ENCODE measurements at places on chromosomes 7 and 10.

DNA sequence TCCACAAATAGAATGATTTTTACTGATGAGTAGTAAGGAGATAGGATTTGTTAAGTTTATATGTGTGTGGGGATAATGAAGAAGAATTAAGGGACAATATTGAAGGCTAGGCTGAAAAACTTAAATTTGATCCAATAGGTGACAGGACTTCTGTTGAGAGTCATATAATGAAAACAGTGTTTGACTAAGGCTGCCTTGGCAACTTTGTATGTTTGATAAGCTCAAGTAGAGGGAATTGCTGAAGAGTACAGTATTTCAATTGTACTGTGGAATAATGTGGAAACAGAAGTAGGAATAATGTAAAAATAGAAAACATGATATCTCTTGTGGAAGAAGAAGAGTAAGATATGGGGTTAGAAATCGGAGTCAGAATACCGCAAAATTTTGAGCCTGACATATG is 10.5 kb downstream of the R3HCC1L start:
- no peak for DNase-seq

GRCh38 chr10:640673-641045 is 48.8 kb downstream of the DIP2C start:
- DNase-seq: no peak

DNA sequence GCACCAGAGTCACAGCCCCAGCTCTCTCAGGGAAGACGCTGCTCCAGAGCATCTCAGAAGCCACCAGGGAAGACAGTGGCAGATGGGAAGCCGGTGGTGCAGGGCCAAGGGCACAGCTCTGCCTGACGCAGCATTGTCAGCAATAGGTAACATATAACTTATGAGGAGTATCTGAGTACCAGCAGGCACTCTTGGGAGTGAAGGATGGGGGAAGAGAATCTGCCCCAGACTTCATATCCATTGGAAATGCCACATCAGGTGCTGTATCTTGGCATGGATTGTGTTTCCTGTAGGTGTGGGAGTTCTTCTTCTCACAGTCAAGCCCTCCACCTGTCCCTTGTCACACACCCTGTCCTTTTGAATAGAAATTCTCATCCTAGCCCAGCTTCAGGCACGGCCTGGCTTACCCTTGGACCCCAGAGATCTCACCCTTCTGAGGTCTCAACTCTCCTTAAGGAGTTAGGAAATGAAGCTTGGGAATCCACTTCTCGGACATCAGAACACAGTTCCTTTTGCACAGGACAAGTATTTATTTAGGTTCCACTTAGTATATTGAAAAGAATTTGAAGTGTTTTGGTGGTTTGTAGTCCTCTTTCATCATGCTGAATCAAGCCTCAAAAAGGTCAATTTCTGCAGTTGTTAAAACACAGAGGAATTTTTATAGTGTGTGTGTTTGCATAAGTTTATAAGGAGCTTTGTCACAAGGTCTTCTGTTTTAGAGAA is 9.9 kb downstream of the EPDR1 start:
- DNase-seq: no peak

GRCh38 chr10:114223066-114223465 is 16.0 kb upstream of the VWA2 start:
- DNase-seq: no peak

DNA sequence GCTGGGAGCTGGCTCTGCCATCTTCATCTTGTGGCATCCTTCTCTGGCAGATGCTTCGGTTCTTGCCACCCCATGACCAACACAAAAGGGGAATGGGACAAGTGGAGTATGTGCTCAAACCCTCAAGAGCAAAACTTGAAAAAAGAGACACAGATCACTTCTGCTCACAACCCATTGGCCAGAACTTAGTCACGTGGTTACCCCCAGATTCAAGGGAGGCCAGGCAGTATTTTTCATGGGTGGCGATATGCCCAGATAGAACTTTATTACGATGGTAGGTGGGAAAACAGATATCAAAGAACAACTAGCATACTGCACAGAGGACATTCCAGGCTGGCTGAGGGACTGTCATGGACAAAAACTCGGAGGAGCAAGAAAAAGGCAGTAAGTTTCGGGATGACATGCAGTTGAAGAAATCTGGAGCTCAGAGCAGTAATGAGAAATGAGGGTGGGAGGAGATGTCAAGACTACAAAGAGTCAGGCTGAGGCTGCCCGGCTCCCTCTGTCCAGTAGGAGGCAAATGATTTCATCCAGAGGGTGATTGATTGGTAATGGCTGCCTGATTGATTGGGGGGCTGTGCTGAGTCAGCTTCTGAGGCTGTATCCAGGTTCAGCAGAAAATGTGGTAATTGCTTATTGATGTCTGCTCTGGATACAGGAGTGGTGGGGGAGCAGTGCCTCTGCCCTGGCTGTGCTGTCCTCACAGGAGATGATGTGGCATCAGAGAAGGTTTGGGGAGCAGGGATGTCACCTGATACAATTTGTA is 25.3 kb downstream of the COL13A1 start:
- DNase-seq: no peak

- no peak for DNase-seq
These were observed 13.2 kb downstream of the ITGB8 start for GRCh38 chr7:20343941-20344340.

GRCh38 chr7:106807474-106807873 is 57.6 kb upstream of the PIK3CG start:
- DNase-seq: no peak

DNA sequence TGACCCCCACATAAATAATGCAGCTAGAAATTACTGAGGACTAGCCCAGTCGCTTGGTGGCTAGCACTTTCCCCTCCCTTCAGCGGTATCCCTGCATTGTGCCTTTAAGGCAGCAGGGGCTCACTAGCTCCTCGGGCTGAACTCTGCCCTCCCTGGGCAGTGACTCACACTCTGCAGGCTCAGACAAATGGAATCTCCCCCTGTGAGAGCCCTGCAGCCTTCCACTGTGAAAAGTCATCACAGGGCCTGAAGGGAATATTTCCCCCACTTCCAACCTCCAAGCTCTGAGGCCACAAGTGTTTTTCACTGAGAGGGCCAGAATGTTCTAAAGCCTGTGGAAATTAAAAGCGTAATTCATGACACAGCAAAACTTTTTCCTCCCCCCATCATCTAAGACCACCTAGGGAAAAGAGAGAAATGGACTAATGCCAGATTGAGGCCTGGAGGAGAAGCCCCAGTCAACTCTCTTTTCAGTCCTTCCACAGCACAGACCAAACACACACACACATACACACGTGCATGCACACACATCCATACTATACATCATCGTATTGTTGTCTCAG is 93.6 kb upstream of the COL1A2 start:
- DNase-seq: no peak

DNA sequence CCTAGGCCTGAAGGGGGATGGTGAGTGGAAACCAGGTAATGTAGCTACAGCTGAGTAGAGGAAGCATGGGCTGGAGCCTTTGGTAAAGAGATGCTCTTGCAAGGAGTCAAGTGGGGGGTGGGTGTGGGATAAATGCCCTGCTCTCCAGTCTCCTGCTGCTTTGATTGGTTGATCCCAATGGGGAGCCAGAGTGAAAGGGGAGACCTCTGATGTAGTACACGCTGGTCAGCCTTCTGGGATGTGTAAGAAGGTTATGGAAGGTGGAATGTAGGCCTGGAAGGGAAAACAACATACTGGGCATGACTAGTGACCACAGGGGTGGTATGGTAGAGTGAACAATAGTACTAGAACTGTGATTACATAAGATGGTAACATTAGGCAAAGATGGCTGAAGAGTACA is 44.3 kb downstream of the TET1 start:
- no peak for DNase-seq

DNA sequence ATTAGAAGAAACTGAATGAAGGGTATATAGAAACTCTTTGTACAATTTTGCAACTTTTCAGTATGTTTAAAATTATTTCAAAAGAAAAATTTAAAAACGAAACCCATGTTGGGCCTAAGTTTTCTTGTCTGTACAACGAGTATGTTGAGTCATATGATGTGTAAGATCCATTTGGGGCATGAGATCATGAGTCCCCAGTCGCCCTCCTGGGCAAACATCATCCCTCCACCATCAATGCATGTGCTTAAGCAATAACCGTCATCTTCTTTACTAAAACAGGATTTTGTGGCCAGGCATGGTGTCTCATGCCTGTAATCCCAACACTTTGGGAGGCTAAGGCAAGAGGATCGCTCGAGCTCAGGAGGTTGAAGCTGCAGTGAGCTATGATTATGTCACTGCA is 54.2 kb upstream of the CDCA7L start:
- DNase-seq: no peak

DNA sequence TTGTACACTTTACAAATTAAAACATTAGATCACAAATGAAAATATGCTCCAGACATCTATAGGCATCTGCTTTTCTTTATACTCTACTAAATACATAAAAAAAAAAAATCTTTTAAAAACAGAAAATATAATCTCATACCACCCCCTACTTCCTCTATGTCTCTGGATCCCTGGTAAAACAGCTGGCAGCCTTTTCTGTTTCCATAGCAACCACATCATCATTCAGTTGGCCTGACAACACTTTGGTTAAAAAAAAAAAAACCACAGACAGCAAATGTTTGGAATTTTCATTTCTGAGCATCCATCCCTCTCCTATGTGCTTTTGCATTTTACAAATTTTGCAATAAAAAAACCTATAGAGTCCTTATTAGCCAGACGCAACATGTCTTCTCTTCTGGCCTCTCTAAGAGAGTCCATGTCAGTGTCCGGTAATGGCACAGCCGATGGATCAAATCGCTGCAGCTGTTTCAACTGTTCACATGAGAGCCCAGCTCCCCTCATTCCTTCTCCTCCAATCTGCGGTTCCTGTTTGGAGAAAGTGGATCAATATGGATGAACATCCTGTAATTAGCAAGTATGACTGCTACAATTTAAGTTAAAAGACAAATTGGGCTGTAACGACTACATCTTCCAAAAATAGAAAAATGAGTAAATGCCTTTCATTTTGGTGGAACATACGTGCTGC is 105.6 kb downstream of the NSUN6 start:
- no peak for DNase-seq

GRCh38 chr10:89269433-89270152 is 18.0 kb upstream of the LIPA start:
- DNase-seq: no peak

DNA sequence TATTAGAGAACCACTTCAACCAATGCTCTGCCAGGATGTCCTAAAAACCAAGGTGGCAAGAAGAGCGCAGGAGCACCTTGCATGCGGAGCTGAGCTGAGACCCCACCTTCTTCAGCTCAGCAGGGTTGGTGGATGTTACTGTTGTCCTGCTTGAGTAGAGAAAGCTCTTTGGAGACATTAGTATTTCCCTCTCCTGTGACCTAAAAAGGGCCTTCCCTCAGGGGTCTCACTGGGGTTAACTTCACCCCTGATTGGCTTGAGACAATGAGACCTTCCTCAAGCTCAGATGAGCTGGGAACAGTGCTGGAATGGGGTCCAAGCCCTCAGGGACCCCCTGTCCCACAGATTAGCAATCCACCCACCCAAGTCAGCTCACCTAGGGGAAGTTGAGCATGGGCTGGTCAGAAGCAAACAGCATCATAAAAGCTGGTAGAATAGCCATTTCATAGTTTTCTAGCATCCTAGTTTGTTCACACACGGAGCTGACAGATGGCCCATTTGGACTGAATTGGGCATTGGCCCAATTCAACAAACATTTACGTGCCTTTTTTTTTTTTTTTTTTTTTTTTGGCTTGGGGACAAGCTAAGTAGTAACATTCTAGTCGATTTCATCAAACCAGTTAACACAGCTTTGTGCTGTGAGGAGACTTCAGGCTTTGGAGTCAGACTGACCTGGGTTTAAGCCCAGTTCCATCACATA is 100.6 kb upstream of the HABP2 start:
- no peak for DNase-seq

DNA sequence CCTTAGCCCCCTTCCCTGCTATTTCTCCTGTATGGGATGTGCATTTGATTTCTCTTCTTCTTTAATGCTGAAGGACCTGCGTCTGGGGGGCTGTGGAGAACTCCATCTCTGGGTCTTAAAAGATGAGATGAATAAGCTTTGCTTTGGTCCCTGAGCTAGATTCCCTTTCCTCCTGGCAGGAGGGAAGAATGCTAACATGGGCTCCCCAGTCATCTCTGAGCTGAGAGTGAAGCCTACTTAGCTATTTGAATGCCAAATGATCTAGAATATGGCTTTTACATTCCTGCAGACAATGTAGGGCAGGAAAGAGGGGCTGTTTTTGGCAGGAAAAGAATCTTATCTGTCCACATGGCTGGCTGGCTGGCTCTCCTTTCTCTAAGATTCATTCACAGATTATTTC is 62.6 kb upstream of the EFCAB10 start:
- no peak for DNase-seq

DNA sequence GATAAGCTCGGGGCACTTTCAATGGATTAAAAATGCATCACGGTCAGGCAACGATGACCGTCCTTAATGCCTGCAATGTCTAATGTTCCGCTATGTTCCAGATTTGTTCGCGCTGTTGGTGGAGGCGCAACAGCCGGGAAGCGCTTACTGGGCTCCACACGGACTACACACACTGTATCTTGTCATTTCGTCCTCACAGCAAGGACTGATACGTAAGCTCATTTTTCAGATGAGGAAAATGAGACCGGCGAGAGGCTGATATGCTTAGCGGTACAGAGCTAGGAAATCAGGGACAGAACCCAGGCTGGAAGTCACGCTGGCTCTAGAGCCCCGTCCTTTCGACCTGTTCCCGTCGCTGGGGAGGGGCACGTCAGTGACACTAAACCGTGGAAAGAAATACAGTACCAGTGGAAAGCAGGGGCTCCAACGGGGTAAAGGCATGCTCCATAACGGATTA is 670 bp downstream of the TPK1 start:
- DNase-seq: peak; percentile 26

DNA sequence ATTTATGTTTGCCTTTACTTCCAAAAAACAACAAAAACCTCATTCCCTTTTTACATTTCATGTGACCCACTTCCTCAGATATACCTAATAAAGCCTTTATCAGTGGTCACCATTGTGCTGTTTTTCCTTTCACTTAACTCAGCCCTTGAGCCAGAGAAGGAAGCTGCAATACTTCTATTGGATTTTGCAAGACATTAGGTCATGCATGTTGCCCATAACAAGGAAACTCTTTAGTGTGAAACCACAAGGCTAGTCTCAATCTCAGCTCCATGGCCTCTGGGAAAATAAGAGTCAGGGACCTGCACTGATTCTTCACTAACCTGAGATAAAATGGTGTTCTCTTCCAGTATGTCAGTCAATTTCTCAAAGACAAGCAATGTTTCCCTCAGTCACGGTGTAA is 27.8 kb downstream of the STEAP4 start:
- DNase-seq: no peak

DNA sequence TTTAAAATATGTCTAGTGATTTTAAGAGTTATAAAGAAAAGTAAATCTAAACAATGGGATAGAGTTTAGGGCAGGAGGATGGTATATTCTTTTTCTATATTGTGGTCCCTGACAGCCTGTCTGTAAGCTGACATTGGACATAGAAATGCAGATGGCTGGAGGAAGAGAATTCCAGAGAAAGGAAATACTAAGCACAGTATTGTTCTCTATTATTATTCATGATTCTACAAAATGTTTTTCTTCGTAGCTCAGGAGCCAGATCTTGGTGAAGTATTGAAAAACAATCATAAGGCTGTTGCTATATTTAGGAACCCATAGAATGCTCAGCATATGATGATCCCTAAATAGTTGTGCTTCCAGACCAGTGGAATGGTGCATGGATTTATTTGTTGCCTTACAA is 117.0 kb upstream of the FAM3C start:
- DNase-seq: no peak

- DNase-seq: no peak
These were observed 280.5 kb downstream of the KIF20B start for GRCh38 chr10:89981891-89982290.

- DNase-seq: no peak
These were observed 16.0 kb upstream of the PPIF start for GRCh38 chr10:79331226-79331625.
